ENCODE measurements at places on chromosomes 2 and 18. TPM values are rescaled to one million over a fixed set of nuclear protein-coding genes. Genes with fewer than 3 reads are reported as not detected.
A peak's percentile ranks its signal among the peaks of the same experiment; 100 is the strongest.

DNA sequence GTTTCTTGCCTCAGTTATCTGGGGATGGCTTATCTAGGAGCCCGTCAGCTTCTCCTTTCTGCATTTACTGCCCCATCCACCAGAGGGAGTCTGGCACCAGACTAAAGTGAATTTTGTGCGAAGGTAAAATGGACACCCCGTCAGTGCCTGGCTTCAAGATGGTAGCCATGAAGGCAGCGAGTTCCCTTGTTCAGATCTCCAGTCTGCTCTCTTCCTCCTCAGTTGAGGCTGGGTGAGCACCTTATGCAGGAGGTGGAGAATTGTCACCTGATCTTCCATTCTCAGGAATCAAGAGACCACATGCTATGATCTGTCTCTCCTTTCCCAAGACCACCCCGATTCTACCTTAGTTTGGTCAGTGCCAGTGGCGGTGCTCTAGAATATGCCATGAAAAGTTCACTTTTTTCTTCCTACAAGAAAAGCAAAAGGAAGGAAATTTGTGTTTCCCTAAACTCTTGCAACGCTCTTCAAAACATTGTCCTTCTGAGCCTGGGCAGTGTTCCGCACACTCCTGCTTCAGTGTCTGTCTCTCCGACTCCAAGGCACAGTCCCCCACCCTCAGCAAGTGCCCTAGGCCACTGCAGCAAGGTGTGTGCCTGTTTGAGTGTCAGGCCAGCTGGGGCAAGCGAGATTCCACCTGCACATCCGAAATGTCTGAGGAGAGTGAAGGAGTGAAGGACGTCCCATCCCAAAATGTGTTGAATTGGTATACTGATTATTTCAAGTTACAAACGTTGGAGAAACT, 168.6 kb downstream of the SS18 start:
- no peaks in the 10 kb centered on the region for H3K4me1 ChIP-seq
- no peak overlapping the region for H3K4me3 ChIP-seq

DNA sequence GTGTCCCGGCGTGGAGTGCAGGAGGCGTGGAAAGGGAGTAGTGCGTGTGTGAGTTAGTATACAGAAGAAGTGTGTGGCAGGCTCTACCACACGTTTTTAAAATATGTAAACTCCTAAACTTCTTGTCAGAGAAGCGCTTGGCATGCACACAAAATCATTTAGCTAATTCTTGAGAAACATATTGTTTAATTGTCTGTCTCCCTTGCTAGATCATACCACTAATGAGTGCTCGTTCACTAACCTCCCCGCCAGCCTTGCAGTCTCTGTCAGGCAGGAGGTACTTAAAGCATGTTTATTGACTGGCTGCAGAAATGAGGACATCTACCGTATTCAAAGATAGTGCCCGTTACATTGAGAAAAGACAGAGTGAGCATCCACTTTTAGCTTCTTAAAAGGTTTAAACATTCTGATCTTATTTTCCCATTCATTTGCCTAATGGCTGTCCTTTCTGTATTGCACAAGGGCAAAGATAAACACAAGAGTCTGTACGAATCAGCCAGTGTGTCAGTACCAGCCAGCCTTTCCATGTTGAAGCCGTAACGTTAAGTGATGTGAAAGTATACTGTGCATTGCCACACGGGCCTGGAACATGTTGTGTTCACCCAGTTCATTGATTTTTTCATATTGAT, 41.4 kb downstream of the TRAPPC12 start:
- no peaks in the 10 kb centered on the region for H3K4me1 ChIP-seq
- no peak overlapping the region for H3K4me3 ChIP-seq
- H3K36me3 ChIP-seq: peaks cover 5% of the 10 kb centered on the region
- no peak overlapping the region for H3K27ac ChIP-seq

DNA sequence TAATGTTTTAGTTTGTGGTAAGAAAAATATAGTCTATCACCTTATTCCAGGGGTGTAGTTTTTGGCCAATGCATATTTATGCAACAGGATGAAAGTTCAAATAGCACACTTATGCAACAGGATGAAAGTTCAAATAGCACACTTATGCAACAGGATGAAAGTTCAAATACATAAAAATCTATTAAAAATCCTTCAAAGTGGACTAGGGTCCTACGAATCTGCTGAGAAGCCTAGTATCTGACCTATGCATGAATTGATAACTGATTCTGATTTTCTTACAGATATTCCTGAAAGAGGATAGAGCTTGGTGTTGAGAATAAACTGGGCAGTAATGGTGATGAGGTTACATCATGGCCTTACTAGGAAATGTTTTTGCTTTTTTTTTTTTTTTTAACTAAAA, 2.8 kb downstream of the PECR start:
- peaks cover 11% of the 10 kb centered on the region for H3K4me1 ChIP-seq
- no peaks in the 10 kb centered on the region for H3K36me3 ChIP-seq
- DNase-seq: no peak

NCKAP1 gene
- total RNA-seq: 133 TPM

GRCh38 chr2:219433666-219434467, 776 bp upstream of the SPEG start:
- no peak overlapping the region for H3K4me3 ChIP-seq
- DNase-seq: no peak
- peak overlapping the region; percentile 25 for H3K27ac ChIP-seq
- peaks cover 15% of the 10 kb centered on the region for H3K27me3 ChIP-seq
- H3K4me1 ChIP-seq: no peaks in the 10 kb centered on the region

NEUROD1 gene
- 1.8 TPM for total RNA-seq
